ENCODE measurements at places on chromosomes 7 and 10. TPM values are rescaled to one million over a fixed set of nuclear protein-coding genes. Genes with fewer than 3 reads are reported as not detected.
A peak's percentile ranks its signal among the peaks of the same experiment; 100 is the strongest.

GRCh38 chr7:33186192-33186591, 56.8 kb downstream of the BBS9 start:
- H3K27me3 ChIP-seq, result no peaks in the 10 kb centered on the region
- H3K4me3 ChIP-seq, result no peak overlapping the region
- no peaks in the 10 kb centered on the region for H3K36me3 ChIP-seq
- no peak for DNase-seq

- H3K27ac ChIP-seq, result no peak overlapping the region
- no peaks in the 10 kb centered on the region for H3K4me1 ChIP-seq
- no peaks in the 10 kb centered on the region for H3K36me3 ChIP-seq
- no peaks in the 10 kb centered on the region for H3K27me3 ChIP-seq
- no peak overlapping the region for H3K4me3 ChIP-seq
- no peak for DNase-seq
Observed at GRCh38 chr10:2244471-2244870, 507.1 kb upstream of the ADARB2 start.

DNA sequence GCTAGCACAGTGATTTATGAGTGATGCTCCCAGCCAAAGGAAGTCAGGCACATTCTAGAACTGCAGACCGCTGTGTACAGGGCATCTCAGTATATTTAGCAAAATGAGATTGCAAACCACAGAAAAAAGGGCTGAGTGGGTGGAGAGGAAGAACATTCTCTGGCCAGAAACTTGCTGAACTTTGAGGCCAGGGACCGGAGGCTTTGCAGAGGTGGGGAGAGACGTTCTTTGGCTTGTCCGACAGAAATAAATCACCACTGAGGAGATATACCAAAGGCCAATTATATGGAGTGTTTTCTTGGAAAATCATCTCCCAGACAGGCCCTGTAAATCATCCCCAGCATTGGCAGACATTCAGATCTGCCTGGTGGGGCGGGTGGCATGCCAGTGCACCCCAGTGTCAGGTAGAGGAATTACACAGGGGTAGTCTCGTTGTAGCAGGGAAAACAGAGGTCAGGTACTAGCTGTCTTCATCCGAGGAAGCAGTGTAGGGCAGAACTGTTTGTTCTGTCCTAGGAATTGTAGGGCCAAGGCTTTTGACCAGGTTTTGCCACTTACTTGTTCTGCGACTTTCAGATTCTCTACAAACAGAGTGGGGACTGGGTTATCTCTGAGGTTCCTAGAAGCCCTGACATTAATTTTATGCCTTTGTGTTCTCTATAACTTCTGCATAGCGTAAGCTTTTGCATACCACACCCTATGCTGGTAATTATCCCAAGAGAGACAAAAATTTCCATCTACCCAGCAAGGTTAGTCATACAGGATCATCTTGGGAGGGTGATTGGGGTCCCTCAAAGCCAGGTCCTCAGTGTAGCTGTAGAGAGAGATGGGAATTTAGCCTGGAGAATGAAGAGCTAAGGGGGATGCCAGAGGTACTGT, 655.6 kb downstream of the LRMDA start:
- no peaks in the 10 kb centered on the region for H3K36me3 ChIP-seq
- no peaks in the 10 kb centered on the region for H3K27me3 ChIP-seq
- DNase-seq, result no peak
- no peak overlapping the region for H3K4me3 ChIP-seq
- H3K27ac ChIP-seq, result no peak overlapping the region

DNA sequence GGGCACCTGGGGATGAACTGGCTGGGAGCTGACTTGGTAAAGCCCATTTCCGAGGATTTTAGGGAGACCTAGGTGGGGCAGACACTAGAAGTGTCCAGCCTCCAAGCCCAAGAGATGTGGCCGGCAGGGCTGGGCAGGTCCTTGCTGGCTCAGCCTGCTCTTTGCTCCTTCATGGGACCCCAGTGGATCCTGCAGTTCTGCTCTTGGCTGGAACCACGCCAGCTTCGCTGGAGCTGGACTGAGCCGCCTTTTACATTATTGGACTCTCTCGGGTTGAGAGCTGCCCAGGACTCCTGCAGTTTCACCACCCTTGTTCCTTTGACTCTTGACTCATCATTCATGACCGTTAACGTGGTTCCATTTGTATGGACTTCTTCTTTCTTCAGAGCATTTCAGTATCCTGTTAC, 5.7 kb downstream of the PPIF start:
- no peak overlapping the region for H3K27ac ChIP-seq
- no peak overlapping the region for H3K4me3 ChIP-seq
- DNase-seq, result no peak
- peaks cover 68% of the 10 kb centered on the region for H3K36me3 ChIP-seq
- peaks cover 22% of the 10 kb centered on the region for H3K4me1 ChIP-seq

- peaks cover 8% of the 10 kb centered on the region for H3K36me3 ChIP-seq
- H3K4me3 ChIP-seq, result no peak overlapping the region
- H3K27ac ChIP-seq, result no peak overlapping the region
- DNase-seq, result no peak
Observed at GRCh38 chr10:70379581-70380176, 2.7 kb downstream of the LRRC20 start.

GRCh38 chr10:10830293-10830986, 187.2 kb upstream of the CELF2 start:
- no peaks in the 10 kb centered on the region for H3K4me1 ChIP-seq
- no peaks in the 10 kb centered on the region for H3K27me3 ChIP-seq
- DNase-seq, result no peak
- no peak overlapping the region for H3K4me3 ChIP-seq
- peak overlapping the region; percentile 72 for H3K27ac ChIP-seq

- no peaks in the 10 kb centered on the region for H3K36me3 ChIP-seq
- no peaks in the 10 kb centered on the region for H3K27me3 ChIP-seq
- no peak overlapping the region for H3K4me3 ChIP-seq
- H3K27ac ChIP-seq, result no peak overlapping the region
- peaks cover 47% of the 10 kb centered on the region for H3K4me1 ChIP-seq
- no peak for DNase-seq
Observed at GRCh38 chr7:139741789-139742344, 35.9 kb downstream of the HIPK2 start.

DNA sequence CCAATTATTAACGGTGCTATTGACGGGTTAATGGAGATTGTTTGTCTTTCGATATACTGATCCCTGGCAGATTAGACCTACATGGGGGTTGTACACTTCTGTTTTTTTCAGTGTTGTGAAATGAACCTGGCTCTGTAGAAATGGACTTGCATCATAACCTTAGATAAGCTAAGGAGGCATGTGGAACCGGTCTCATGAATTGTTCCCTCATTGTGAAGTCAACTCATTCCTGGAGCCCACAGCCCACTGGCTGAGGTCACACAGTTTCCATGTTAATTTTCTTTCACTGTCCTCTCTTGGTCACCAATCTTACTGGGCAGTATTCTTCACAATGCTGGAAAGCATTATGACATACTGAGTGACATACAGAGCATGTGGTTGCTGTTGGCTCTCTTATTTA, 202.8 kb downstream of the BMPER start:
- no peak overlapping the region for H3K27ac ChIP-seq
- no peaks in the 10 kb centered on the region for H3K27me3 ChIP-seq
- H3K36me3 ChIP-seq, result no peaks in the 10 kb centered on the region
- H3K4me1 ChIP-seq, result no peaks in the 10 kb centered on the region
- no peak for DNase-seq

Gene HEPACAM2
- 0.69 TPM for total RNA-seq

Gene SFTPD
- total RNA-seq, result 0.59 TPM

Gene UBTD1
- total RNA-seq, result 4.6 TPM

Gene CHST3
- 32.4 TPM for total RNA-seq

Gene ACSL5
- 6.8 TPM for total RNA-seq

Gene NPY4R
- 0.30 TPM for total RNA-seq

Gene MEOX2
- total RNA-seq, result 21.3 TPM
